A549 (cell line): ENCODE measurements at places on chromosomes 11 and 22. TPM values are rescaled to one million over a fixed set of nuclear protein-coding genes. Genes with fewer than 3 reads are reported as not detected.

DNA sequence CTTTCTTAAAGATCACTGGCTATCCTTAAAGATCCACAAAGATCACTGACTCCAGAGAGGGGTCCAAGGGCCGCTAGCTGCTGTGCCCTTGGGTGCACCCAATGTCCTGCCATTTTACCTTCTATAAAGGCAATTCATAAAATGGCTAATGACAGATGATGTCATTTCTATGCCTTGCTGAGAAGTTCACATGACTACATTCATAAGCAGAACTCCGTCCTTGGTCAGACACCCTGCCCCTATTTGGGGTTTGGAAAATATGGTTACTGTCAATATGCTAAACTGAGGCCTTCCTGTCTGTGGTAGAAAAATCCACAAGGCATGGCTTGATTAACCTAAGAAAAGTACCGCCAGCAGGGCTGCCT is 60.9 kb upstream of the BMAL1 start:
- no peak for DNase-seq

- DNase-seq = no peak
Observed at GRCh38 chr22:50605613-50606074, 5.1 kb downstream of the MAPK8IP2 start.

- DNase-seq = no peak
Observed at GRCh38 chr22:32713737-32714457, 87.6 kb upstream of the TIMP3 start.

PRAME gene
- 112 to 143 TPM (median 130 TPM) in 3 replicates for polyA plus RNA-seq

MED15 gene
- 29.7 to 32.6 TPM (median 30.5 TPM) in 3 replicates for polyA plus RNA-seq

DNA sequence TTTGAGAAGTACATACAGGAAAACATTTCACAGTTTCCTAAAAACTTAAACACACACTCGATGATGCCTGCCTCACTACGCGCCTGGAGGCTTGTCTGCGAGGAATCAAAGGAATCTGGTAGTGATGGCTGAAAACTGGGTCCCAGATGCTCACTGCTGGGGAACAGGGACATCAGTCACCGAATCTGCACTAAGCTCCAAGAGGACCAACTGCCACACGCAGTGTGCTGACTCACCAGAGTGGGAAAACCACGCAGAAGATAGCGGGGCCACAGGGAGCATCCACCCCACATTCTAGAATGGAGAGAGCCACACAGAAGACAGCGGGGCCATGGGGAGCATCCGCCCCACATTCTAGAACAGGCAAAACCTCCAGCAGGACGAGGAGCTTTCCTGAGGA is 24.3 kb upstream of the MOB2 start:
- no peak for DNase-seq

DNA sequence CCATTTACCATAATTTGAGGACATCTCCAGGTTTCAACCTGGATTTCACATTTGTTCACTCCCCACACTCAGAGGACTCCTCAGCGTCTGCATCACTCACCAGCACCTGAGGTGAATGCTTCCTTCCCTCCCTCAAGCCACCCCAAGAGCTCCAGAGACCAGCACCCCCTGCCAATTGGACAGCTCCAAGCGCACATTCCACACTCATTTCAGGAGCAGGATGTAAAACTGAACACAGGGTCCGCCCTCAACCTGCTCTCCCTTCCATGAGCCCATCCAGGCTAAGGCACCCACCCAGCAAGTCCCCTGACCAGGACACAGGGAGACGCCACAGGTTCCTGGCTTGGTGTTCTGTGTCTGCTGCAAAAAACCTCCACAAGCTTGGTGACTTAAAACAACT is 3.9 kb downstream of the SCGB1D1 start:
- DNase-seq = no peak

DNA sequence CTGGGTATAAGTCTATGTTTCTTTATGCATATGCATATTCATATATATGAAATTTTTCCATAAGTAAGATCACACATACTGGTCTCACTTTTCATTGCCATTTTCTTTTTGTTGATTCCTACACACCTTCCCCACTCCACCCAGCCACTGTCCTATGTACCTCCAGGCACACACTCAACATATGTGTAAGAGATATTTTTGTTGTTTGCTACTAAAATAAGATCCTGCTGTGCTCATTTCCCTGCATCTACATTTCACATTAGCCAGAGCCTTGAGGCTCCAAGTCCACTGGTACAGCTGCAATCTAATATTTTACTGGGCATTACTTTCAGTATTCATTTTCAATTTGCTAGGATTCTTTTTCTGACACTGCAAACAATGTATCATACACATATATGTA is 8.1 kb upstream of the KRTAP5-10 start:
- DNase-seq = no peak
